Neural crest cell (in vitro differentiated cells): ENCODE measurements at places on chromosomes 1 and 21. TPM values are rescaled to one million over a fixed set of nuclear protein-coding genes. Genes with fewer than 3 reads are reported as not detected.

TP73 gene
- total RNA-seq = 1.5 and 2.1 TPM in 2 replicates

- no peak for DNase-seq
Observed at GRCh38 chr21:36004441-36004840, 55.9 kb downstream of the SETD4 start.

DNA sequence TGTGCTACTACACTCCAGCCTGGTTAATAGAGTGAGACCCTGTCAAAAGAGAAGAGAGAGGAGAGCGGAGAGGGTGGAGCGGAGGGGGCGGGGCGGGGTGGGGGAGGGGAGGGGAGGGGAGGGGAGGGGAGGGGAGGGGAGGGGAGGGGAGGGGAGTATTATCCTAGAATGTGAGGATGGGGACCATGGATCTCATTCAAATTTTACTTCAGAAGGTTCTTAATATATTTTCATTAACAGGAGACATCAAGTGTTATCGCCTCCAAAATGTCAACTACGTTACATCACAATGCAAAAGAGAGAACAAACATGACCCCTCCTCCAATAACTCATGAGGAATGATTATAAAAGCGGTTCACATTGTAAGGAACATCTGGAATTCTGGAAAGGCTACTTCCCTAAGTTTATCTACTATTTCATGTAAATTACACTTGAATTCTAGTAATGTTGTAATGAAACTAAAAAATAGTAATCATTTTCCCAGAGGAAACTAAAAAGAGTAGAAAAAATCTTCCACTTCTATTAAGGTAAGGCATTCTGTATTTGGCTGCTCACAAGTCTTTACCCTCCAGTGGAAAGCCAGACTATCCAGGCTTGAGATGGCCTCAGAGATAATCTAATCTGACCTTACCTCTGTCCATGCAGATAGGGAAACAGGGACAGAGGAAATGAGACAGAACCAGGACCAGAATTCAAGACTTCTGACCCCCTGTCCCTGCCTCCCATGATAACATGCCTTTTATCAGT, 18.8 kb upstream of the GUCA2A start:
- DNase-seq = no peak

- DNase-seq = no peak
Observed at GRCh38 chr1:51644533-51645197, 27.8 kb downstream of the OSBPL9 start.

- DNase-seq = no peak
Observed at GRCh38 chr1:15459771-15460707, 3.5 kb downstream of the CELA2A start.

- no peak for DNase-seq
Observed at GRCh38 chr1:20431176-20431460, 54.9 kb downstream of the CAMK2N1 start.

COL16A1 gene
- total RNA-seq = 0.72 and 0.80 TPM in 2 replicates

DNA sequence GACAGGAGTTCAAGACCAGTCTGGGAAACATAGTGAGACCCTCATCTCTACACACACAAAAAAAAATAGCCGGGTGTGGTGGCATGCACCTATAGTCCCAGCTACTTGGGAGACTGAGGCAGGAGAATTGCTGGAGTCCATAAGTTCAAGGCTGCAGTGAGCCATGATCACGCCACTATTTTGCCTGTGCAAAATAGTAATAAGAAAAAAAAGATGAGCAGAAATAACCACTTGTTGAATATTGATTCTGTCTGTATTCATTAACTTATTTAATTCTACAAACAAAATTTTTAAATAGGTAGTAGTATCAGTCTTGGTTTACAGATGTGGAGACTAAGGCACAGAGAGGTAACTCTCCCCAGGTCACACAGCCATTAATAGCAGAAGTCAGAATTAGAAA, 16.9 kb downstream of the LRRC40 start:
- DNase-seq = no peak

SLC26A9 gene
- 0.16 TPM in 1 of 2 replicates, not detected in the other for total RNA-seq

GRCh38 chr1:196148367-196148970, 459.8 kb downstream of the KCNT2 start:
- DNase-seq = no peak

RRAGC gene
- 21.0 and 24.1 TPM in 2 replicates for total RNA-seq

LCE3E gene
- total RNA-seq = not detected in 2 replicates

ADORA3 gene
- not detected in 2 replicates for total RNA-seq

DNA sequence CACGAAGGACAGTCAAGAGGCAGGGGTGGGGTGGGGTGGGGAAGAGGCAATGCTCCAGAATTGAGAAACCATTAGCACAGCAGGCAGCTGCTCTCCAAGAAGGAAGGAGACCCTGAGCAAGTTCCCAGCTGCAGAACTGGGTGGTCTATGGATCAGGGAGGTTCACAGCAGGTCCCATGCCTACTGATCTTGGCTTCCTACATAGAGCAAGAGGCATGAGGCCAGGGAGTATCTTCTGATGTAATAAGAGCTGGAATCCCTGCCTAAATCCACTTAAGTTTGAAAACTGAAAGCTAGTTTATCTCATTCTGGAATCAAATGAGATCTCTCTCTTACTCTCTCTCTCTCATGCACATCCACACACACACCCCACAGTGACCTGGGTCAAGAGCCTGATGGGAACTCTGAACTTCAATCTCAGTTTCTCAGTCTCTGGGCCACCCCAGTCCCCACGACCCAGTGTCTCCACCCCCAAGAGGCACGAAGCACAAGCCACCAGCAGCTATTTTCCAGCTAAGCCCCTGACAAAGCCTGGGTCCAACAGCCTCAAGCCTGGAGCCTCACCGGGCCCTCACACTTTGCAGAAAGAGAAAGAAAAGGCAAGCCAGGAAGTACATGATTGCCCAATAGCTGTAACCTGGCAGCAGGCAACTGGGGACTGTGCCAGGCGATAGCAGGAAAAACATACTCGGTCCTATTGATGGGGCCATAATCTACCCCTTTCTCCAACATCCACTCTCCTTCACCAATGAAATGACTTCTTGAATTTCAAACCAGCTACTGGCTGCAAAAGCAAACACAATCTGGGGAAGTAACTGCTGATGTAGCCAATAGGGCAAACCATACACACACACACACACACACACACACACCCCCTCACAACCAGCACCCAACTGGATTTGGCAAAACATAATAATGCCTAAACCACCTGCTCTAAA, 2.2 kb downstream of the NUAK2 start:
- no peak for DNase-seq

TFAP2E gene
- 0.43 and 0.61 TPM in 2 replicates for total RNA-seq

DNA sequence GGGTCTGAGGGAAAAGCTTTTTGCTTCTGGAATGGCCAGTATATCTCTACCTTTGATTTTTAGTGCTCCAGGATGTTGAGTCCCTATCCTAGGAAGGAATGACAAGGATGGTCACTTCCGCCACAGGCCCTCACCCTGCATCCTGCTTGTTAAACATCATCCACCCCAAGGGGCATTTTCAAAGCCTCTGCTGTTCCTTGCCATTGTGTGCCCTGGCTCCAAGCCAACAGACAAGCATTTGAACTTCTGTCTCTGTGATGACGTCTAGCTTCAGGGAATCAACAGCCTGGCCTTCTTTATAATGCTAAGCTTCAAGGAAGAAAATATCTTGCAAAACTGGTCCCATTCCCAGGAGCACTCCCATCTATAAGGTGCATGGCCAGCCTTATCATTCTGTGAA, 12.3 kb upstream of the JAM2 start:
- DNase-seq = no peak

GRCh38 chr1:100308777-100309176, 42.8 kb downstream of the RTCA start:
- DNase-seq = no peak

CLCA2 gene
- total RNA-seq = not detected in 2 replicates

DNA sequence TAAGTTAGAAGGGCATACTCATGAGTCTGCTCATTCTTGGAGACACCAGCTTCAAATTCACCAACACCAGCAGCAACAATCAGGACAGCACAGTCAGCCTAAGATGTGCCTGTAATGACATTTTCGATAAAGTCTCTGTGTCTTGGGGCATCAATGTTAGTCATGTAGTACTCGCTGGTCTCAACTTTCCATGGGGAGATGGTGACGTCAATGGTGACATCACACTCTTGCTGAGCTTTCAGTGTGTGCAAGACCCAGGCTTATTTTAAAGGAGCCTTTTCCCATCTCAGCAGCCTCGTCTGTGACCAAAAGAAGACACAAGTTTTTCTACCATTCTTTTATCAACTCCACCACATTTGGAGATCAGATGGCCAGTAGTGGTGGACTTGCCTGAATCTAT, 75.5 kb downstream of the SERINC2 start:
- no peak for DNase-seq

ITLN2 gene
- 0.35 TPM in 1 of 2 replicates, not detected in the other for total RNA-seq

LCE1E gene
- not detected in 2 replicates for total RNA-seq

FCRL1 gene
- not detected in 2 replicates for total RNA-seq

FMO5 gene
- 0.36 and 0.47 TPM in 2 replicates for total RNA-seq

DNA sequence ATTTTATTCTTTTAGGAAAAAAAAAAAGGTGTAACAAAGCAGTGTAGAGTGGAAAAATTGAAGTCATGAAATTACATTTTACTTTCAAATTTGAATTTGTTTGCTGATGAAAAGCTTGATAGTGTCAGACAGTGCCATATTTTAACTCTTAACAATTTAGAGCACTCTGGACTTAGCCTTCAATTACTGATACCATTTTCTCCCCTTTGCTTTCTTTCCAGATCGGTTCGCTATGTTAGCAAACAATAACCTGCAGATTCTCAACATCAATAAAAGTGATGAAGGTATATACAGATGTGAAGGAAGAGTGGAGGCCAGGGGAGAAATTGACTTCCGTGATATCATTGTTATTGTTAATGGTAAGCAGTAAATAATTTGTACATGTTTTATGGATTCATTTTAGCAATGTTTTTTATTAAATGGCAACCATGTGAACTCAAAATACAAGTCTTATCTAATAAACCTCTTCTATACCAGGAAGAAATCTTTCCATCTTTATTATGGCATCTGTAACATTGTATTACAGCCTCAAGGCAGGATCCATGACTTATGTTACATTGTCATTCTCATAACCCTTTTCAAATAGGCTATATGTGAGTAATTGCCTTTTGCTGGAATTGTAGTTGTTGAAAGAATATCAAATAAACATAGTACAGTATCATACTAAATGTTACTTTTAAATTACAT, 293.8 kb downstream of the NCAM2 start:
- DNase-seq = no peak

- no peak for DNase-seq
Observed at GRCh38 chr1:89087241-89087640, 22.2 kb upstream of the GBP1 start.

DNA sequence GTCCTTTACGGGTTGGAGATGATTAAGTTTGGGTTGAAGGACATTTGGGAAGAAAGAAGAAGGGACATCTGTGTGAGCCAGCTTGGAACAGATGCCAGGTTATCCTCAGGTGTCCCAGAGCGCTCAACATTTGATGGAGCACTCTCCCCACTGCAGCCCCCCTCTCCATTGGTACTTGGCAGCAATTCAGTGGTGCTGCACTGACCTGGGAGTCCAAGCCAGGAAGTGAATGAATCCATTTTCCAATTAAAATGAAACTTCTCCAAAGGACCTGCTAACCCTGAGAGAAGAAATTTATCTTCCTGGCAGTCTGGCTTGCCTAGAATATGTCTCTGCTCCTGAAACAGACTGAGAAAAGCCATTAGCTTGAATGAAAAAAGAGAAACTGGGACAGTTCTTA, 67.1 kb downstream of the FGGY start:
- DNase-seq = no peak

- DNase-seq = no peak
Observed at GRCh38 chr1:17893891-17894631, 138.9 kb downstream of the ACTL8 start.

DNA sequence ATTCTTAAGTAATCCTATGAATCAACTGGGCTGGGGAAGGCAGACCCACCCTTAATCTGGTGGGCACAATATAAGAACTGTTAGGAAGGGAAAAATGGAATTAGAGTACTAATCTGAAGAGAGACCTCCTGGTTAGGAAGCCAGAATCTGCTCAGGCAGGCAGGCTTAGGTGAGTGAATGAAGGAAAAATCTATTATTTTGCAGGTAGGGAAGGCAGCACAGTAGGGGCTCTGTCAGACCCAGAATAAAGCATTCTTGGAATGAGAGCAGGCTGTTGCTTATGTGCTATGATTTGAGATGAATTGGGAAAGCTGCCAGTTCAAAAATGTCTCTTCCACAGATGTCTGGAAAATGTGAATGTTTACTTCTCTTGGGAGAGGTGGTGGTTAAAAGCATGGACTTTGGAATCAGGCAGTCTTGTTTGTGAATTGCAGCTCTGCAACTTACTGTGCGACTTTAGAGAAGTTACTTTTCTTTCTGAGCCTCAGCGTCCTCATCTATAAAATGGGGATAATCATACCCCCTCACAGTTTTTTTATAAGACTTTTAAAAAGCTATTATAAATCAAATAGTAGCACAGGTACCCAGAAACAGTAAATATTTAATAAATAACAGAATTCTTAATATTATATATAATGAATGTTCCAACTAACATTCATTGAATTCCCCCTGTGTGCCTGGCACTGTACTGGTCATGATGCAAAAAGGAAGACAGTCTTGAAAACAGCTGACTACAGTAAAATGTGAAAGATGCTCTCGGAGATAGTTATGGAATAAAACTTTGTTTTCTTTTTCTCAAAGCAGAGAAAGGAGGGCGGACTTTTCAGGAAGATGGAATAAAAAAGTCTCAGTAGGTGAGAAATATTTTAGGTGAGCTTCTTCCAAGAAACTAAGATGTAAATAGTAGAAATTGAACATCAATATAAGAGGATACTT, 15.3 kb upstream of the ZNF644 start:
- DNase-seq = no peak

SPRR2E gene
- not detected in 2 replicates for total RNA-seq

GRCh38 chr1:80468356-80468755, 1332.4 kb upstream of the ADGRL2 start:
- DNase-seq = no peak

DNA sequence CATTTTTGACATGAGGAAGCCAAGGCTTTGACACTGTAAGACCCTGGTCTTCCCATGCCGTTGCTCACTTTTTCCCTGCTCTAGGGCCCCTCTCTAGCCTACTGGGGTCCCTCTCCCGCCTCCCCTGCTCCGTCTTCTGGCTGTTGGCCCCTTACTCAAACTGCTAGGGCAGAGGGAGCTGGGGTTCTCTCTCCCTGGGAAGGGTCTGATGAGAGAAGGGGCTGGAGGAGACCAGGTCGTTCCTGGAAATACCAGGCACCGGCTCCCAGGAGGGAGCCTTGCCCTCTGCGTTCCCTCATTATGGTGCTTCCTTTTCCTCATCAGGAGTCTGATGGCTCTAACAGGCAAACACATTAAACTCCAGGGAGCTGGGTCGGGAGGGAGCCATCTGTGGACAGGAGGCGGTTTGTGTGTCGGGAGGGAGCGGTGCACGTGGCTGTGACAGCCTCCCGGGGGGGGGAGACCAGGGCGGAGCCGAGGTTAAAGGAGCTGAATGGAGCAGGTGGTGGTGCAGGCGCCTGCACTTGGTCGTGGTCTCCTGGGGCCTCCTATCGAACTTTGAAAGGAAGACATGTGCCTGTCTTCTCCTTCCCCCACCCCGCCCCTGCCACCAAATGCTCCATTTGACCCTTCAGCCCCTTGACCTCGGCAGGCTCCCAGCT, 35.4 kb upstream of the LHX4 start:
- DNase-seq = no peak
